ENCODE measurements at places on chromosomes 4 and X.

DNA sequence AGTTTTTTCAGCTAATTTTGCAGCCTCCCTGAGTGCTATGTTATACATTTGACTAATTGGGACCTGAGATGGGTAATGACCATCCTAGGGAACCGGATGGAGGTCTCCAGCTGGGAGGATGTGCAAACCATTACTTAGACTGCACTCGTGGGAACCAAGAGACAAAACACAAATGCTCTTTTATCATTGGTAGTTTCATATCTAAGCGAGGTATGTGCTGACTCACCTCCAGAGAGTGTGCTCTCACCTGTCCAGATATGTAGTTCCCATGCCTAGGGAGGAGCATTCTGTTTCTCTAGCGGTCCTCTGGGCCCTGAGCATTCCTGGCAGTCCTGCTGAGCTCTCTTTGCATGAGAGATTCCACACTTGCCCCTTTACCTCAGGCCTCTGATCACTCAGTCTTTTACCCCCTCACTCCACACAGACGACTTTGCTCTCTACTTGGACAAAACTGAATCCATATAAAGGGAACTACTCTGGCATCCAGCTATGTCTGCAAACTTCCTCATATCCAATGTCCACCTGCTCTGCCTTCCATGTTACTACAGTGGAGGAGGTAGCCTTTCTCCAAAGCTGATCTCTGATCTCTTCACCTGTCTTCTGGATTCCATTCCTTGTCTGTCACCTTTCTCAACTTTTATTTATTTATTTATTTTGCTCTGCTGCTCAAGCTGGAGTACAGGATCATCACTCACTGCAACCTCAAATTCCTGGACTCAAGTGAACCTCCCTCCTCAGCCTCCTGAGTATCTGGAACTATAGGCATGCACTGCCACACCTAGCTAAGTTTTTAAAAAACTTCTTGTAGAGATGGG lies 88.4 kb downstream of the LRP2BP start:
- DNase-seq = no peak

DNA sequence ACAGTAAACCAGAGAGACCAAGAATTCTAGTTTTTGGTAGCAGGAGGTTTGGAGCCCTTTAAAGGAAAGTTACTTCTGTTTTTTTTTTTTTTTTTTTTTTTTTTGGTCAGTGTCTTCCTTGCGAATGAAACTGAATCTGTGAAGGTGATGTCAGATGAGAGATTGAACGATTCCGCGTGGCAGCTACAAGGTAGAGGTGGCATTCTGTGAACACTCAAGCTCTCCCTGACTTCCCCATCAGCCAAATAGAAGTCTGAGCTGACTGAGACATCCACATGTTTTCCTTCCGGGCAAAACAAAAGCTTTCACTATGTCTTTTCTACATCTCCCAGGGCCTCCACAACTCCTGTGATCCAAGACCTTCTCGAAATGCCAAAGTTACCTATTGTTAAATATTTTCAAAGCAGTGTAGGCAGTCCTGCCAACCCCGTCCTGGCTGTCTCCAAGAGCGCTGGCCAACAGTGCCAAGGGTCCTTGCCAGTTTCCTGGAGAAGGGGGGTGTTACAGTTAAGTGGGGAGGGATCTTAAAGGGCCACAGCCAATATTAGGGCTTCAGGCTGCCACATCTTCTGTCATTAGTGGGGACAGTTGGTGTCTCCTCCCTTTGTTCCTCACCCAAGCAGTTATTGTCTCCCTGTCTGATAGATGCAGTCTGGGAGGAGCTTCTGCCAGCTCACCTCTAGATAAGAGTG lies 102.9 kb upstream of the SLC34A2 start:
- no peak for DNase-seq

- DNase-seq = no peak
These were observed 259.6 kb downstream of the C4orf33 start for GRCh38 chr4:129355516-129355915.

GRCh38 chr4:159823743-159824142 lies 720.9 kb downstream of the RAPGEF2 start:
- no peak for DNase-seq

- no peak for DNase-seq
These were observed 11.9 kb upstream of the CAPN6 start for GRCh38 chrX:111282139-111282538.

GRCh38 chr4:180913750-180914149 lies 1329.5 kb upstream of the TENM3 start:
- peak; percentile 12 for DNase-seq

DNA sequence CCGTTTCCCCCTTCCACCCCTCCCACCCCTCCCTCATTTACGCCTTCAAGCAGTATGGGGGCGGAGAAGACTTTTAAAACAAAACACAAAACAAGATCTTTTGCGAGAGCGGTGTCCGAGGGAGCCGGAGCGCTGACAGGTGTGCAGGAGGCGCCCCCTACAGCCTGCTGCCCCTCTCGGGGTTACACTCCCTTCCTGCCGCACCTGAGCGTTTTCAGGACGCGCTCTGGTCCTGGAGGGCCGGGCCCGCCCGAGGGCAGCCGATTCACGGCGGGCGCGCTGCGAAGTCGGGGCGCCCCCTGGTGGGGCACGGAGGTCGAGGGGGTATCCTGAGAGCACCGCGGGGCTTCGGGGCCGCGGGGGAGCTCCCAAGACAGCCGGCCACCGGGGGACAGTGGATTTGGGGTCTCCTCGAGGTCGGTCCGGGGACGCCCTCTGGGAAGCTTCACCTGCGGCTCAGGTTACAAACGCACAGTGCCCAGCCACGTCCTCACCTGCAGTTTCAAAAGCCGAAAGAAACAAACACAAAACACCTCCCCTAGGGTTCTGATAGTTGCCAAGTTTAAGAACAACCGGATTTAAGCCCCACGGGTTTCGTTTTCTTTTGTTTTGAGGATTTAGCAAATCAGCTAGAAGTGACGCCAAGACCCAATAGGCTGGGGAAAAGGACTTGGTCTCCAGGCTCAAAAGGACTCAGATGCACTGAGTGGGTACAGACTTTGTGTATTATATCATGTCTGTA lies 8.0 kb upstream of the NEUROG2 start:
- peak; percentile 73 for DNase-seq

GRCh38 chr4:38323141-38323641 lies 340.8 kb upstream of the KLF3 start:
- no peak for DNase-seq

GRCh38 chr4:35604252-35604651 lies 640.1 kb downstream of the ARAP2 start:
- DNase-seq = no peak

DNA sequence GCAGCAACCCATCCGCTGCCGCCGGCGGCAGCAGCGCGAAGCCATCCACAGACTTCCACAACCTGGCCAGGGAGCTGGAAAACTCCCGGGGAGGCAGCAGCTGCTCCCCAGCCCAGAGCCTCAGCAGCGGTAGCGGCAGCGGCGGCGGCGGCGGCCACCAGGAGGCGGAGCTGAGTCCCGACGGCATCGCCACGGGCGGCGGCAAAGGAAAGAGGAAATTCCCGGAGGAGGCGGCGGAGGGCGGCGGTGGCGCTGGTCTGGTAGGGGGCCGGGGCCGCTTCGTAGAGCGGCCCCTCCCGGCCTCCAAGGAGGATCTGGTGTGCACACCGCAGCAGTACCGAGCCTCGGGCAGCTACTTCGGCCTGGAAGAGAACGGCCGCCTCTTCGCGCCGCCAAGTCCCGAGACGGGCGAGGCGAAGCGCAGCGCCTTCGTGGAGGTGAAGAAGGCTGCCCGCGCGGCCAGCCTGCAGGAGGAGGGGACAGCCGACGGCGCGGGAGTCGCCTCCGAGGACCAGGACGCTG lies 4.9 kb downstream of the PRDM8 start:
- no peak for DNase-seq

GRCh38 chrX:49192722-49193328 lies 6.7 kb upstream of the PRICKLE3 start:
- DNase-seq = no peak

GRCh38 chr4:186228514-186228894 lies 1.2 kb downstream of the KLKB1 start:
- no peak for DNase-seq

DNA sequence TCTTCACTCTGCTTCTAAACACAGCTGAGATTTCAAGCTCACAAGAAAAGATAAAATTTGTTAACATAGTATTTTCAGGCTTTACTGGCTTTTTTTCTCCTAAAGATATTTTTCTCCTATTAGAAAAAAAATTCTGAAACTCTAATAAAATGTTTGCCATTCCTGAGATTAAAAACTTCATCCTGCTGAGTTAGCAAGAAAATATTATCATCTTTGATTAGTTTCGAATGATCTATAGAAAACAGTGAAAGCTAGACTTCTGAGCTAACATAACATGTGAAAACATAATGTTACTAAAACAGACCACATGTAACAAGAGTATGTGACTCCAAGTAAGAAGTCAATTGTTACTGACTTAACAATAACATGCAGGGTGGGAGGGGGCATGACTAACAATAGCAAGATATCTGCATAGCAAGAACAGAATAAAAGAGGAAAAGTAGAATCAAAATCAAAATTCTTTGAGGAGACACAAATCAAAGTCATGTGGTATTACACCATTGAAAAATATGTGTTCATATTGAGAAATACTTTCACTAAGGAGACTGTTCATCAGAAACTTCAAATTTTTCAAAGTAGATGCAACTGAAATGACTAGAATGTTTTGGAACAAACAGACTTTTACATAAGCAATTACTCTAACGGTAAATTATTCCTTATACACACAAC lies 14.5 kb downstream of the TBCK start:
- DNase-seq = no peak

DNA sequence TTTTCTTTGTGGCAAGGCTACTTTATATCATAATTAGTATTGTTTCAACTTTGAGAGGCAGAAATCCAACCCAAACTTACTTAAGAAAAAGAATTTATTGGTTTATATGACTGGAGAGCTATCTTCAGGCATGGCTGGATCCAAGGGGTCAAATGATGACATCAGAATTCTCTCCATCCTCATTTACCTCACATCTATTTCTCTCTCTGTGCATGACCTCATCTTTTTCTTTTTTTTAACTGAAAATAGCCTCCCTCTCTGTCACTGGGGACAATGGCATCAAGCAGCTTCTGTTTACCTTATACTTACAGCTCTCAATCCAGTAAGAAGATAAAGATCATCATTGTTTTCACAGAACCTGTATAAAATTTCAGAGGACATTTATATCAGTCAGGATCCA lies 12.0 kb upstream of the EXOC1L start:
- DNase-seq = no peak

- DNase-seq = no peak
These were observed 1.6 kb downstream of the APBB2 start for GRCh38 chr4:41212616-41213203.

DNA sequence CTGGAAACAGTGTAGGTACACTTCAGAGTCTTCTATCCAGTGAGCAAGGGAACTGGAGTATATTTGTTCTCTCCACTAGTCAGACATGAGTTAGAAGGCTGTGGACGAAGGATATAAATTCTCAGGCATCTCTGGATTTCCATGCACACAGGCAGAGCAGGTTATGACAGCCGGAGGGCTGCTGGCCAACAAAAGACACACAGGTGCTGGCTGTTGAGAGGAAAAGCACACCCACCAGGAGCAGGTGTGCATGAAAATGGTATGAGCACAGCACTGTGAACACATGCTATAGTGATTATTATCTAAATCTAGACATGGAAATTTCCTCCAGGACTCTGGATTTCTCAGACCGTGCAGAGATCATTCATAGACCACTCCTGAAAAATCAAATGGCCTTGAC lies 444.7 kb upstream of the RPS6KA3 start:
- no peak for DNase-seq

DNA sequence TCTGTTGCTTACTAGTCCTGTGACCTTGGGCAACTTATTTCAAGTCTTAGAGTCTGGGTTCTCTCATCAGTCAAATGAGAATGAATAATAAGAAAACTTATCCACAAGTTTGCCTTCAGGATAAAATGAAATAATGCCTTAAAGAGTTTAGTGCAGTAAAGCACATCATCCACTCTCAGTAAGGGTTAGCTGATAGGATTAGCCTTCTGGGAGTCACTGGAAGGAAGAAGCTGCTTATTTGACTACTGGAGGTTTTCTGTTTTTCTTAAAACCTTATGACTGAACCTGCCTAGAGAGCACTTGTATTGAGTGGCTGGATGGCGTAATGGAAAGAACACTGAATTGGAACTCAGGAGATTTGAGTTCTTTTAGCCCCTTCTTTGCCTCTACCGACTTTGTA lies 1.8 kb downstream of the RNF128 start:
- DNase-seq = no peak

GRCh38 chr4:83356899-83357661 lies 22.4 kb upstream of the HPSE start:
- peak; percentile 48 for DNase-seq

DNA sequence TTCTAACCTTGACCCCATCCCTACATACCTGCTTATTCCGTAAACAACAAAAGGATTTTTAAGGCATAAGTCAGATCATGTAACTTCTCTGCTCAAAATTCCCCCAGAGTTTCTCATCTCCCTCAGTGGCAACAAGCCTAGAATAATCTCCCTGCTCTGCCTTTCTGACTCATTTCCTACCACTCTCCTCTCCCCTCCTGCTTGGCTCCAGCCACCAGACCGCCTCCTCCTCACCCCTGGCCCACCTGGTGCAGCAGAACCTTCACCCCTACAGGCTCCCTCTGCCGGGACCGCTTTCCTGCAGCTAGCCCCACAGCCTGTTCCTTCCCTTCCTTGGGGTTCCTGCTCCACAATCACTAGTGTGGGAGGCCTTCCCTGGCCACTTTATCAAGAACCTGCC lies 32.1 kb downstream of the TSPAN5 start:
- DNase-seq = peak; percentile 92

GRCh38 chr4:172998527-172999469 lies 169.8 kb upstream of the GALNT7 start:
- no peak for DNase-seq

DNA sequence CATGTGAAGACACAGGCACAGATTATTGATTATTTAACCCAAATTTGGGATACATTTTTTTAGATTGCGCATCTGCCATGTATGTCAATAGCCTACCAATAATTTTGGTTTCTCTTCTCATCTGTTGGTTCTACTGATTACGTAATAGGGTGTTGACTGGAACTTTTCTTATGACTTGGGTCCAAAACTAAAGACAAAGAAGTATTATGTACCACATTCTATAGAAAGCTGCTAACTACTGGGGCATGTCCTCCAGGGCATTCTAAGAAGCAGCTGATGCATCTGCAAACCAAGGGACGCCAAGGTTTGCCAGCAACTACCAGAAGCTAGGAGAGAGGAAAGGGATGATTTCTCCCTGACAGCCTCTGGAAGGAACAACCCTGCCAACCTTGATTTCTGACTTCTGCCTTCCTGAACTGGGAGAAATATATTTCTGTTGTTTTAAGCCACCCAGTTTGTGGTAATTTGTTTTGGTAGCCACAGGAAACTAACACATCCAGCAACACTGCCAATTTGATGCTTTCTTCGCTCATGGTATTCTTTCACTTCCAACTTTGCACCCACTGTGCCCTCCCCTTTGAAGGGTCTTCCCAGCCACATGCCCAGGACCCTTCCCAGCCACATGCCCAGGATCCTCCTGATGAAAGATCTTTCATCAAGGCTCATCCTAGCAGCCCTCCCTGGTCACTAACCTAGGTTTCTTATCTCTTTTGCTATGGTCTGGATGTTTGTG lies 15.9 kb upstream of the TLR1 start:
- DNase-seq = no peak

- no peak for DNase-seq
These were observed 469.5 kb upstream of the FAM241A start for GRCh38 chr4:111675746-111676145.
